ENCODE measurements at places on chromosomes 13 and 19.

DNA sequence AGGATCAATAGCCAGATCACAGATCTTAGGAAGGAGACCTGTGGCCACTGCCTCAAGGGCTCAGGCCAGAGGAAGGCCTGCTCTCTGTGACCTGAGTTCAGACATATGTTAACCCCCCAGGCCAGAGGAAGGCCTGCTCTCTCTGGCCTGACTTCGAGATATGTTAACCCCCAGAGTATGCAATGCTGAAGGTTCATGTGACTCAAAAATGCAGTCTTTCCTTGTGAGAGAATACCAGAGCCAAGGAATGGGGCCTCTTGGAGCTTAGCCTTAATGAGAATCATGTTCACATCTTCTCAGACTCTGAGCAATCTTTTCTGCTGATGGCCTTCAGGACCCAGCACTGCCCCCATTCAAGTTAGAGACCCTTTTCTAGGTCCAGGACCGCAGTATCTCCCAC, 36.7 kb downstream of the MBNL2 start:
- no peak for DNase-seq

- DNase-seq = no peak
Observed at GRCh38 chr13:110706570-110707372, 855 bp upstream of the CARS2 start.

GRCh38 chr19:1064661-1065605, 2.0 kb upstream of the ARHGAP45 start:
- no peak for DNase-seq

- no peak for DNase-seq
Observed at GRCh38 chr13:42591602-42592001, 17.6 kb downstream of the TNFSF11 start.

DNA sequence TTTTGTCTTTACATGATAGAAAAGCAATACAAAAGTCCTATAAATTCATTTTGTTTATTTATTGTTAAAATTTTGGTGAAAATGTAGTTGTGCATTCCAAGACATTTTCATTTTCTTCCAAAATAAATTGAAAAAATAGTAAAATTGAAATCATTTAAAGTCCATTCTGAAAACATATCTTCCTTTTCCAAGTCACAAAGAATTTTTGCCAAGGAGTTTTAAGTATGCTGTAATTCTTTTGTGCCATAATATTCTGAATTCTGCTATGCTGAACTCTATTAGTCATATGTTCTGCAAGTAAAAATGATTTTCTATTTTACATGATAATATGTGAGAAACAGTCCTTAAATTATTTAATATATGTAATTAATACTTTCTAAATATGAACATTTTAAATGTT, 879.6 kb upstream of the SLC10A2 start:
- DNase-seq = no peak

GRCh38 chr13:44770951-44771350, 194.8 kb upstream of the TSC22D1 start:
- no peak for DNase-seq

- DNase-seq = no peak
Observed at GRCh38 chr13:47094734-47095434, 198.0 kb upstream of the HTR2A start.

DNA sequence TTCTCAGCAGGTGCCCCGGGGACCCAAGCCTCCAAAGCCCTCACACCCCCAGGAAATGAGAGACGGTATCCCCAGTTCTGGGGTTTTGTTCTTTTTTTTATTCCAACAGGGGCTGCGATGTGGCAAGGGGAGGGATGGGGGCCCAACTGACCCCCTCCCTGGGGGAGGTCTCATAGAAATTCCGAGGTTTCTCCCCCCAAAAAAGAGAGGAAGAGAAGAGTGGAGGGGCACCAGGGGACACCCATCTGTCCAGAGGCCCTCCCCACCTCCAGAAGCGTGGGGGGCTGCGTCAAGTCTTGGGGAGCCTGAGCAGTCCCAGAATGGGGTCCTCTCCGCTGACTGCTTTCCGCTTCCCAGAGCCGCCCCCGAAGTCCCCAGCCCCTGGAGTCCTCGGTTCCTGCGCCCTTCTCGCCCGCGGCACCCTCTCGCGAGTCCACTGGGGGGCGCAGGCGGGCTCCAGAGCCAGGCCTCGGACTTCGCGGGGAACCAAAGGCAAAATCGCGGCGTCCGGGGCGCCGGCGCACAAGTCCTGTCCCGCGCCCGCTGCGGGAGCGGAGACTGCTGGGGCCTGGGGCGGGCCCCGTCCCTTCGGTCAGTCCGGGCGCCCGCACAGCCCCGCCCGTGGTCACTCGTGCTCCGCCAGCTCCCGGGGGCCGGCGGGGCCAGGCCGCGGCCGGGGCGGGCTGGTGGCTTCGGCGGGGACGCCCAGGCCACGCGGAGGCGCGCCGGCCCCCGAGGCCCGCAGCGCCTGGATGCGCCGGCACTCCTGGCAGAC, 4.4 kb upstream of the ATP1A3 start:
- DNase-seq = peak; percentile 53

GRCh38 chr19:44635581-44636438, 7.9 kb upstream of the PVR start:
- DNase-seq = no peak

GRCh38 chr13:20093951-20094350, 66.9 kb downstream of the GJA3 start:
- DNase-seq = no peak

- no peak for DNase-seq
Observed at GRCh38 chr13:75312884-75313520, 169.0 kb downstream of the TBC1D4 start.

GRCh38 chr13:27182844-27183497, 11.4 kb upstream of the USP12 start:
- peak; percentile 42 for DNase-seq

- no peak for DNase-seq
Observed at GRCh38 chr19:32813862-32814425, 55.6 kb downstream of the SLC7A9 start.

DNA sequence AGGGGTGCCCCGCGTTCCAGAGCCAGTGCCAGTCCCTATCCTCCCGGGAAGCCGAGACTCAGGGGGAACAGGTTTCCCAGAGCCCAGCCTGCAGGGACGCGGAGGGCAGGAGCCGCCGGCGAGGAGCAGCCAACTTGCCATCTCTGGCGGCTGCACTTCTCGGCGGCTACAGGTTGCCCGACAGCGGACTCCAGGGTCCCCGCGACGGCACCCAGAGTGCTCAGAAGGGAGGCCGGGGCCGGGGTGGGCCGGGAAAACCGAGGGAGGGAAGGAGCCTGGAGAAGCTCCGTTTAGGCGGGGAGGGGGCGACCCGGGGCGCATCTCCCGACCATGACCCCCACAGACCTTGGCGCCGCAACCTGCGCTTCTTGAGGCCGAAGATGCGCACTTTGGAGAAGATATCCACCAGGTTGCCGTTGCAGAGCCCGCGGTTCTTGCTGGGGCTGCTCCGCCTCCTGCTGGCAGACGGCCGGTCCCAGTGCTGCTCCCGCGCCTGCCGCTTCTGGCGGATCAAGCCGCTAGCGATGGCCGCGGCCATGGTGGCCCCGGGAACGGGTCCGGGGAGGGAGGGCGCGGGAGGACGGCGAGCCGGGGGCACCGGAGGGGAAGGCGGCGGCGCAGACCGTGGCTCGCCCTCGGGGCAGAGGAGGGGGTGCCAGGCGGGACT, 463.8 kb downstream of the ITGBL1 start:
- no peak for DNase-seq

DNA sequence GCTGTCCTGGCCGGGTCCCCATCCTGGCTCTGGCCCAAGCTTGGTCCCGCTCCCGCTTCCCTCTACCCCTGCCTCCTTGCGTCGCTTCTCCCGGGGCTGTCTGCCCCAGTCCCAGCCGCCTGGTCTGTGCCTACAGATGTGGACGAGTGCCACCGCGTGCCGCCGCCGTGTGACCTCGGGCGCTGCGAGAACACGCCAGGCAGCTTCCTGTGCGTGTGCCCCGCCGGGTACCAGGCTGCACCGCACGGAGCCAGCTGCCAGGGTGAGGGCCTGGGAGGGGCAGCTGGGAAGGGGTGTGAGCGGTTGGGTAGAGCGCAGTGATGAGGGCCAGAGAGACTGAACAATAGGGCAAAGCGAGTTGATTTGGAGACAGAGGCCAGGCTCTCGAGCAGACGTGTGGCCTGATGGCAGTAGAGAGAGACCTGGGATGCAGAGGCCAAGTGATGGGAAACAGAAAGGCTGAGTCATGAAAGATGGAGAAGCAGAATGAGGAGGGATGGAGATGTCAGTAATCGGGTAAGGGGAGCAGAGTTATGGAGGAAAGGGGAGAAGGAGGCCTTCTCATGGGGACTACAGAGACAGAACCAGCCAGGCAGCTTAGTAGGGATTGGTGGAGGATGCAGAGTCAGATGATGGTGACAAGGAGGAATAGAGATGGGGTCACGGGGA, 9.4 kb downstream of the LTBP4 start:
- no peak for DNase-seq

GRCh38 chr19:47697863-47698609, 15.2 kb upstream of the EHD2 start:
- DNase-seq = peak; percentile 88

DNA sequence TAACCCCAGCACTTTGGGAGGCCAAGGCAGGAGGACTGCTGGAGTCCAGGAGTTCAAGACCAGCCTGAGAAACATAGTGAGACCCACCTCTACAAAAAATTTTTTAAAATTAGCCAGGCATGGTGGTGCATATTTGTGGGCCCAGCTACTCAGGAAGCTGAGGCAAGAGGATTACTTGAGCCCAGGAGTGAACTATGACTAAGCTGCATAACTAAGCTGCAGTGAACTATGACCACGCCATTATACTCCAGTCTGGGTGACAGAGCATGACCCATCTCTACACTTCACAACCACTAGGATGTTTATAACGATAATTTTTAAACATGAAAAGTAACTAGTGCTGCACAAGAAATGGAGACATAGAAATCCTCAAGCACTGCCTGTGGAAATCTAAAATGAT, 352.7 kb upstream of the SGCG start:
- DNase-seq = no peak

DNA sequence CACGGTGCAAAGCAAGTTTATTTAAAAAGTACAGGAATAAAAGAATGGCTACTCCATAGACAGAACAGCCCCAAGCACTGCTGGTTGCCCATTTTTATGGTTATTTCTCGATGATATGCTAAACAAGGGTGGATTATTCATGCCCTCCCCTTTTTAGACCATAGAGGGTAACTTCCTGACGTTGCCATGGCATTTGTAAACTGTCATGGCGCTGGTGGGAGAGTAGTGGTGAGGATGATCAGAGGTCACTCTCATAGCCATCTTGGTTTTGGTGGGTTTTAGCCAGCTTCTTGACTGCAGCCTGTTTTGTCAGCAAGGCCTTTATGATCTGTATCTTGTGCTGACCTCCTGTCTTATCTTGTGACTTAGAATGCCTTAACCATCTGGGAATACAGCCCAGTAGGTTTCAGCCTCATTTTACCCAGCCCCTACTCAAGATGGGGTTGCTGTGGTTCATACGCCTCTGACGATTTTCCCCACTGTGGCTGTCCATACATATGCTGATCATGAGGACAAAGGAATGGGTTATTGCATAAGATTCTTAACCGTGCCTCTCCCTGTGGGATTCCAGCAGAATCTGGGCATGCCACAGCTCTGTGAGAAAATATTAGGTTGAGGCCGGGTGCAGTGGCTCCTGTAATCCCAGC, 36.9 kb upstream of the ZNF507 start:
- no peak for DNase-seq

GRCh38 chr13:47287291-47287751, 390.5 kb upstream of the HTR2A start:
- DNase-seq = no peak

DNA sequence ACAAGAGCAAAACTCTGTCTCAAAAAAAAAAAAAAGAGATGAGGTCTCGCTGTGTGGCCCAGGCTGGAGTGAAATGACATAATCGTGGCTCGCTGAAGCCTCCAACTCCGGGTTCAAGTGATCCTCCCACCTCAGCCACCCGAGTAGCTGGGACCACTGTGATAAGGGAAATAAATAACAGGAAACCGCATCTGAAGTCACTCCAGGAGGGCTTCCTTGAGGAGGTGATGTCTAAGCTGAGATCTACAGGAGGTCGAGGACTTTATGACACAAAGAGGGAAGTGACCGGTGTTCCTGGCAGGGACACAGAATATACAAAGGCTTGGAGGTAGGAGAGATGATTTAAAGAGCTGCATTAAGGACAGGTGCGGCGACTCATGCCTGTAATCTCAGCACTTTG, 8.9 kb upstream of the NR2F6 start:
- no peak for DNase-seq

DNA sequence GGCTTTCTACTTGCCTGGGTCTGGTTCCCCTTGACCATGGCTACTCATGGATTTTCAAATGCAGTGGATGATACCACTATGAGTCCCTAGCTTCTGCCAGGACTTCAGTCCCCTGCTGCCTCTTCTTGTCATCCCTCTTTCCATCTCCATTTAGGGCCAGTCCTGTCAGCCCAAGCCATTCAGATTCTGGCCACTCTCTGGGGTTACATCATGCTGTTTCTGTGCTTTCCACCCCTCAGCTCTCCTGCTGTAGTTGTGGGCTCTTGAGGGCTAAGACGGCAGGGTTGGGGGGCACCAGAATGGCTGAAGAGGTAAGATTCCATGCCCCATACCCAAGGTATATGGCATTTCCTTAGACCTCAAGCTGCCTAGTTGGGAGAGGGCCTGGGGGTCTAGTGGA, 13.2 kb upstream of the ZNF492 start:
- DNase-seq = no peak

DNA sequence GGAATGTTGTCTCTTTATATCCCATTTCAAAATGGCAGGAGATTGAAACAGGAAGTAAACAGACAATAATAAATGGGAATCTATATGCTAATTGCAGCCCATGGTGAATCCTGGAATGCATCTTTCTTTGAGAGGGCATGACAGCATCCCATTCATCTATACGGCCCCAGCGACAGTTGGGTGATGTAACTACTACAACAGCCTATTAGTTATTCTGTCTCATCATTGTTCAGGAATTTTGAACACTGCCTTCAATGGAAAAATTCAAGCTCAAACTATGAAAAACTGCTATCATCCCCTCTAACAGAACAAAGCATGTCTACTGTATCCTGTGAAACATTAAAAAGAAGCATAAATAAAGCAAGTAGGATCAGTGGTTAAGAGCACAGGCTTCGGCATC, 262.1 kb downstream of the DCT start:
- no peak for DNase-seq

GRCh38 chr13:76758257-76758656, 127.9 kb downstream of the KCTD12 start:
- no peak for DNase-seq

DNA sequence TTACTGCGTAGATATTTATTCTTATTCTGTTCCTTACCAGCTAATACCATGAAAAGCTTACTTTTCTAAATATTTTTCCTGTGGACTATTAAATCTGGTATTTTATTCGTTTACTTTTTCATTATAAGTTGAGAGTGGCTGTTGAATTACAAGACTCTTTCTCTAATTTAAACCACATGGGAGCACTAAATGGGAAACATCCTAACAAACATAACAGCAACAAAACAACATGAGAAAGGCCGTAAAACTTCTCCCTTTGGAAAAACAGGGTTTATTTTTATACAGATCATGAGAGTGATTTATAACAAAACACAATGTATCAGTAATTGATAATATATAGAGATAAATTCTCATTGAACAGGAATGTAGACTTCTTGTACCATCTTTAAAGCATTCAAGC, 1592.1 kb downstream of the EFNB2 start:
- no peak for DNase-seq
